Right cardiac atrium (tissue), 5 donors: ENCODE measurements at places on chromosomes 2 and 18.
A peak's percentile ranks its signal among the peaks of the same experiment; 100 is the strongest.

DNA sequence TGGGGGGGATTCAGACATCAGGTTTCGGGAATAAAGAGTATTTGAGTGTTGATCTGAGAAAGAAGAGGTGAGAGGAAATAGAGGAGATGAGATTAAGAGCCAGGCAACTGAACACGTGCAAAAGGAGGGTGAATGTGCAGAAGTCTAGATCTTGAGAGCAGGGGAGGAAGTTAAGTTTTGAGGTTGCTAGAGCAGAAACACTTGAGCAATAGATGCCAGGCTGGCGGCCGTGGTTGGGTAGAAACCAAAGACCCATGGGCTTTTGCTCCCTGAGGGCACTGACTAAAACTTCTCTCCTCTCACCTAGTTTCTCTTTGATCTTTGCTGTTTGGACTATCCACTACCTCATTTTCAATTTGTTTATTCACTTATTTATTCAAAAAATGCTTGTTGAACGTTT is 116.0 kb downstream of the CDC42EP3 start:
- DNase-seq: no peak

DNA sequence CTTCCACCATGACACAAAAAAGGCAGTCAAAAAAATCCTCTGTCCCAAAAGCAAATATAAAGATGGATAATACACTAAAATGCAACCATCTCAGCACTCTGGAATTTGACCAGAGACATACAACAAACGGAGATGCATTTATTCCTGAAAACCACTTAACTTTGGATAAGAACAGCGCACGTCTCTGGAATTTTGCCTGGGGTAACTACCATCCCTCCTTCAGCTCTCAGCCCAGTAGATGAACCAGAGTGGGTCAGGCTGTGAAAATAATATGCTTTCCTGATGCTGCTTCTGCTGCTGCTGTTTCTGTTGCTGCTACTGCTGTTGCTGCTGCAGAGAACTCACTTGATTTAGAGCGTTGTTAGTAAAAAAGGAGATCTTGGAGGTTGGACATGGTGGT is 133.8 kb upstream of the ACVR2A start:
- DNase-seq: no peak

- peak; percentile 26 for DNase-seq
Measured at GRCh38 chr2:96505231-96505889, at the start of gene NEURL3. Gene NEURL3, minus strand, starts transcription at chr2:96505357. Its CDS starts 71 bp downstream, at chr2:96505286.

DNA sequence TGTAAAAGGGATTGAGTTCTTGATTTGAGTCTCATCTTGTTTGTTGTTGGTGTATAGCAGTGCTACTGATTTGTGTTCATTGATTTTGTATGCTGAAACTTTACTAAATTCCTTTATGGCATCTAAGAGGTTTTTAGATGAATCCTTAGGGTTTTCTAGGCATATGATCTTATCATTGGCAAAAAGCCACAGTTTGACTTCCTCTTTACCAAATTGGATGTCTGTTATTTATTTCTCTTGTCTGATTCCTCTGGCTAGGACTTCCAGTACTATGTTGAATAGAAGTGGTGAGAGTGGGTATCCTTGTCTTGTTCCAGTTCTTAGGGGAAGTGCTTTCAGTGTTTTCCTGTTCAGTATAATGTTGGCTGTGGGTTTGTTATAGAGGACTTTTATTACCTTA is 4.8 kb downstream of the ANKAR start:
- DNase-seq: no peak

GRCh38 chr2:224586127-224586695 is 1.0 kb upstream of the CUL3 start:
- DNase-seq: no peak

DNA sequence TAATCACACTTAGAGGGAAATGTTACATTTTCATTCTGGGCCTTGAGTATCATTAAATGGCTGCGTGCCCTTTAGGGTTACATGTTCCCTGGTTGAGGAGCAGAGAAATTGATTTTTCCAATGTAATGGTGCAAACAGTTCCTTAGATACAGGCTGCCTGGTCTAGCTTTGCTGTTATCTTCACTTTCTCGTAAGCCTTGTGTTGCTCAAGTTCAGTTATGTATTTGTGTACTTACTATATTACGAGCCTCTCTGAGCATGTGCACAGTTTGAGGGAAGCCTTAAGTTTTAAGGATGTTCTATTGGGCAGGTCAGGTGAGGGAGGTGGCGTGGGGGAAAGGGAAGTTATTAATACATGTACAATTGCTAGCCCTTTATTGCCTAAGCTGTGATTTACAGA is 23.7 kb downstream of the CEP192 start:
- no peak for DNase-seq

GRCh38 chr2:10934979-10935350 is 23.2 kb downstream of the KCNF1 start:
- DNase-seq: no peak

GRCh38 chr2:171327043-171327496 is 106.7 kb downstream of the METTL8 start:
- DNase-seq: no peak

DNA sequence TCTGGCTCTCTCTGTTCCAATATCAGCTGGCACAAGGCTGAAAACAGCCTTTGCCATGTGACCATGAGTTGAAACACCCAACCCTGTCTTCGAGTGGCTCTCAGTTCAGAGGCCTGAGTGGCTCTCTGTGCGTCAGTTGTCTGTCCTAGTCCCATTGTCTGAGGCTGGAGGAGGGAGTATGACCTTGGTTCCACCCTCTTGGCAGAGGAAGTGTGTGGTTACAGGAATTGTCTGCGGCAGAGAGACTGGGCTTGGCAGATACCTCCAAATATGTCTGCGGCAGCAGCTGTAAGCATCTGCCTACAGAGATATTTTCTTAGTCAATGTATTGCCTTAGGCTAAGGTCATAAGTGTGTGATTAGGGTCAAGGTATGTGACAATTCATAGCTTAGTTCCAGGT is 32.6 kb downstream of the CNGA3 start:
- peak; percentile 79 for DNase-seq

- no peak for DNase-seq
Measured at GRCh38 chr2:73837847-73838585, 9.3 kb downstream of the STAMBP start.

- no peak for DNase-seq
Measured at GRCh38 chr18:70662588-70662987, 373.7 kb downstream of the SOCS6 start.

GRCh38 chr18:7576685-7577084 is 9.6 kb downstream of the PTPRM start:
- no peak for DNase-seq

GRCh38 chr2:195559431-195559914 is 97.6 kb upstream of the SLC39A10 start:
- DNase-seq: no peak

- no peak for DNase-seq
Measured at GRCh38 chr18:62954366-62954765, 239.0 kb downstream of the PHLPP1 start.

DNA sequence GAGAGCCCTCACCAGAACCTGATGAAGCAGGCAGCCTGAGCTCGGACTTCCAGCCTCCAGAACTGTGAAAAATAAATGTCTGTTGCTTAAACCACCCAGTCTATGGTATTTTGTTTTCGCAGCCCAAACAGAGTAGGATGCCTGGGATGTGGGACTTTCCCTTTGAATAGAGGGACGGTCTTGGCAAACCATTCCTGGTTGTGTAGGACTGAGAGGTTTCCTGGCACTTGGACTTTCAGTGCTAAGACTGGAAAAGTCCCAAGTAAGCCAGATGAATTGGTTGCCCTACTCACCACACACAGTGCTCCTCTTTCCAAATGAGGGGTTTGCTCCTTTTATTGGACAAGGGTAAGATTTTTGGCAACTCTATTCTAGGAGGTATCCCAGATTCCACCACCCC is 46.8 kb upstream of the ACMSD start:
- no peak for DNase-seq

DNA sequence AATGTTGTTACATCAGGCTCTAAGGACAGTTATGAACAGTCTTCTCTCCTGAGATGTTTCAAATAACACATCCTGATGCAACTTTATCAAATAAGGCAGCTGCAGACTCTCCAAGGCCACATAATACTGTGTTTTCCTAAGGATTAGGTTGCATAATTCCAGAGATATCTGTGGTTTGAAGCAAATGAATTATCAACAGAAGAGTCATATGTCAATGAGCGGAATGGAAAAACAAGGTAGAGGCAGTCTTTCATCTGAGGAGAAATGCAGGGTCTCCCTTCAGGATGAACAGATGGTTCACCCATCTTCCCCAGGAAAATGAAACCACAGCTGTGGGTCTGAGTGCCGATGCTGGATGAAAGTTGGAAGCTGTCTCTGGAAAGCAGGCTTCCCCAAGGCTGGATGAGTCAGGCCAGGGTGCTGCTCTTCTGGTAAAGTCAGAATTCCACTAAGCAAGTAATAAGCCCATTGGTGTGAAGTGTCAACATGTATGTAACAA is 22.2 kb downstream of the LYG1 start:
- no peak for DNase-seq

DNA sequence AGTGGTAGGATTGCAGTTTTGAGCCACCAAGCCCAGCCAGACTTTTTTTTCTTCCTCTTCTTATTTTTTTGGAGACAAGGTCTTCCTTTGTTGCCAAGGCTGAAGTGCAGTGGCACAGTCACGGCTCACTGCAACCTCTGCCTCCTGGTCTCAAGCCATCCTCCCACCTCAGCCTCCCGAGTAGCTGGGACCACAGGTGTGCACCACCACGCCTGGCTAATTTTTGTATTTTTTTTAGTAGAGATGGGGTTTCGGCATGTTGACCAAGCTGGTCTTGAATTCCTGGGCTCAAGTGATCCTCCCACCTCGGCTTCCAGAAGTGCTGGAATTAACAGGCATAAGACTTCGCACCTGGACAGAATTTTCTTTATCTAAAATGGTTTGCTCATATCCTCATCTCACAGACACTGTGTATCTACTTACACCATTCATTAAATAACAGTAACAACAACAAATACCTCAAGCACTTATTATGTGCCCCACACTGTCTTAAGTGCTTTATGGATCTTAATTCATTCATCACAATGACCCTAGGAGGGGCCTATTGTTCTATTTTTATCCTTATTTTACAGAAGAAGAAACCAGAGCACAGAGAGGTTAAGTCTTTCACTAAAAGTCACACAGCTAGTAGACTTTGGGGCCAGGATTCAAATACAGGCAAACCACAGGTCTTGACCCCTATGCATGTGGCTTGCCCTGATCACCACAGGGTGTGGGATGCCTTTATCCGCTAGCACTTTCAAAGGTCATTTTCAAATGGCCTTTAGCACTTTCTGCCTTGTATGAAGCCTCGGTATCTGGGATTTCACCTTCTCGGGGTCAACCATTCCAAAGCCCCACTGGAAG is 39.6 kb downstream of the MYCN start:
- no peak for DNase-seq

DNA sequence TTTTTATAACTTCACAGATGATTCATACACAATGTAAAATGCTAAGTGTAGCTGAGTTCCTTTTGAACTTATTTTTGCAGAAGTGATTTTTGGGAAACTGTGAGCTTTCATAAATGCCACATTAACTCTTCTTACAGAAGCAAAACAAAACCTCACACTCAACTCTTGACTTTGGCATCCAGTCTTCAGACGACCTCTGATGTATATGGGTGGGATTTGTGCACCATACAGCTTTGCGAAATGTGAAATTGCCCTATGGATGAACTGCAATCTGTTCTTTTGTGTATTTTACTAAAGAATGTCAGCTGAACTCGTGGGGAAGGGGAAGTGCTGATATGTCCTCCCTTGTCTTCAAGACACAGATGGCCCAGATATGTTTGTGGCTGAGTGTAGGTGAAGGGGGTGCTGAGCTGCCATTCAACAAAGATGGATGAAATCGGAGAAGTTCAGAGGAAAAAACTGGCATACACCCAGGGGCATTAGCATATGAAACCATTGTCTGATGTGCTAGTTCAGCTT is 218.3 kb downstream of the PTGR3 start:
- no peak for DNase-seq

- DNase-seq: no peak
Measured at GRCh38 chr18:23852236-23853045, 162.1 kb upstream of the TTC39C start.

- DNase-seq: peak; percentile 51
Measured at GRCh38 chr2:64488050-64488974, 34.4 kb downstream of the LGALSL start.

DNA sequence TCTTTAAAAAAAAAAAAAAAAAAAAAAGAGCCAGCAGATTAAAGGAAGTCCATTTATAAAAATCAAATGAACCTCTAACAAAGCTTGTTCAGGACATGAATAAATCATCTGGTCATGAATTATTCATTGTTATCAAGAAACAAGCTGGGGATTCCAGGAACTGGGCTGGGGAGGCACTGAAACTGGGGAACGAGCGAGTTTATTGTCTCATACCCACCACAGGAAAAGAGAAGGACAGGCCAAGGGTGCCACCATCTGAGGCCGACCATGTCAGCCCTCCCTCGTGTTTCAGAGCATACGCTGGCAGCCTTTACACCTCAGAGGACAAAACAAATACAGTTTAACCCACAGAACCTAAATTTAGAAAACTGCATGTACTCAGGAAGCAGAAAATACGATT is 164.2 kb downstream of the VWC2L start:
- no peak for DNase-seq

- no peak for DNase-seq
Measured at GRCh38 chr2:69720404-69720803, 21.5 kb upstream of the ANXA4 start.

DNA sequence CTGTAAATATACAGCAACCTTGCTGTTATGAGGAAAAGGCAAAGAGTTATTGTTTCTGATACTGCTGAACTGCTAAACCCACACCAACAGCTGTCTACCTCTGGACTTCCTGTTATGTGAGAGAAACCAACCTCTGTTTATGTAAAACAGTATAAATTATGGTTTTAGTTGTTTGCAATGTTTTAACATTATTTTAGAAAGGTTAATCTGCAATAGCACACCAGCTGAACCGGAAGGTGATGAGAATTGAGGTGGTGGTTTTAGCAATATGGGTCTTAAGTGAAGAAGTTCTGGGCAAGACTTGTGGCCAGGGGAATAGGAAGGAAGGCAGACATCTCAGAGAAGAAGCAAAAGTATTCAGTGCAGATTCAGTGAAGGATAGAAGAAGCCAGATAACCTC is 237.8 kb downstream of the PLCL1 start:
- DNase-seq: no peak

- DNase-seq: no peak
Measured at GRCh38 chr2:8623958-8624591, 57.8 kb upstream of the ID2 start.

GRCh38 chr2:65630643-65631042 is 198.2 kb upstream of the SPRED2 start:
- DNase-seq: no peak

DNA sequence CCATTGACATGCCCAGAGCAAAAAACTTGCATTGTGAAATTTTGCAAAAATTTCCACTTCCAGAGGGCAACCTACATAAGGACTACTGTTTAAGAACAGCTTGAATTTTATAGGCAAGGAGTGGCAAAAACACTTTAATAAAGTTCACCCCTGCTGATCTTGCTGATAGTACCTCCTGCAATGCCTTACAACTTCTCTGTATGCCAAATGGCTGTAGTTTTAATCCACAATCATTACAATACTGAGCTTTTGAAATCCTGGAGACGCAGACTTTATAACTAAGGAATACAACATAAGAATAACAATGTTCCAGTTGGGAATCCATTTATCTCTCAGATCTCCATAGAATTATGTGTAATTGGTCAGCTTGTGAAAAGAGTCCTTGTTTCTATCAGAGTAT is 247.5 kb downstream of the KCNJ3 start:
- no peak for DNase-seq
